Fibroblast of villous mesenchyme (primary cell): ENCODE measurements at places on chromosomes 4 and X. TPM values are rescaled to one million over a fixed set of nuclear protein-coding genes. Genes with fewer than 3 reads are reported as not detected.
A peak's percentile ranks its signal among the peaks of the same experiment; 100 is the strongest.

DNA sequence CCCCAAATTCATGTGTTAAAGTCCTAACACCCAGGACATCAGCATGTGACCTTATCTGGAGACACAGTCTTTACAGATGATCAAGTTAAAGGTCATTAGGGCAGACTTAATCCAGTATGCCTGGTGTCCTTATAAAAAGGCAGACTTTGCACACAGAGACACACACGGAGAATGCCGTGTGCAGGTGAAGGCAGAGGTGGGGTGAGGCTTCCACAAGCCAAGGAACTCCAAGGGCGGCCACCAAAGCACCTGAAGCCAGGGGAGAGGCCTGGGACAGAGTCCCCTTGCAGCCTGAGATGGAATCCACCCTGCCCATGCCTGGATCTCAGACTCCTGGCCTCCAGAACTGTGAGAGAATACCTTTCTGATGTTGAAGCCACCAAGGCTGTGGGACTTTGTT lies 26.1 kb upstream of the SORCS2 start:
- DNase-seq: no peak

DNA sequence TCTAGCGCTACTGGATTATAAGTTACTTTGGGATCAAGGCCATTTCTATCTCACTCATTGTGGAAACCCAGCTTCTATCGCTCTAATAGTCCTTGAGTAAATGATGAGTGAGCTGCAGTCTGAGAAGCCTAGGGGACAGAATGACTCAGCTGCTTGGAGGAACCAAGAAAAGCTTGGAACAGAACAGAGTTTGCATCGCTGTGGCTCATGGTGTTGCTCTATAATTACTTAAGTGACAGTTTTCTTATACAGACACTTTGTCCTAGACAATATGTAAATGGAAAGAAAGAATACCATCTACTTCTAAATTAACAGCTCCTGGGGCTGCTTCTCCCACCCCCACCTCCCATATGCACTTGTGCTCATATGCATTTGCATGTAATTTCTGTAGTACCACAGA lies 156.9 kb downstream of the SLIT2 start:
- no peak for DNase-seq

- no peak for DNase-seq
Observed at GRCh38 chr4:8195841-8196458, 3.1 kb upstream of the SH3TC1 start.

DNA sequence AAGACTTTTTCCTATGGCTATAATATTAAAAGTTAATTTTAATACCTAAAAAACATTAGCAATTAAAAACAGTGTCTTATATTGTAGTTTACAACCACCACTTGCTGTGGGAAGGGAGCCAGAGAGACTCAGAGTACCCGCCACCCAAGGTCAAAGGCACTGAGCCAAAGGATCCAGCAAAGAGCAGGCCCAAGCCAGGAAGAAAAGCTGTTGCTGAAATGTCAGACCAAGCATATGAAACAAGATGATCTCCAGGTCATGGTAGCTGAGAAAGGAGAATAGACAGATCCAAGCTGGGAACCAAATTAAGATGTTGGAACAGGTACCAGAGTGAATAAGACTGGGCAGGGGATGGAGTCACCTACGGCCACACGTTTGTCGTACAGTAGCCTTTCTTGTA lies 18.8 kb upstream of the ATOH1 start:
- no peak for DNase-seq

DNA sequence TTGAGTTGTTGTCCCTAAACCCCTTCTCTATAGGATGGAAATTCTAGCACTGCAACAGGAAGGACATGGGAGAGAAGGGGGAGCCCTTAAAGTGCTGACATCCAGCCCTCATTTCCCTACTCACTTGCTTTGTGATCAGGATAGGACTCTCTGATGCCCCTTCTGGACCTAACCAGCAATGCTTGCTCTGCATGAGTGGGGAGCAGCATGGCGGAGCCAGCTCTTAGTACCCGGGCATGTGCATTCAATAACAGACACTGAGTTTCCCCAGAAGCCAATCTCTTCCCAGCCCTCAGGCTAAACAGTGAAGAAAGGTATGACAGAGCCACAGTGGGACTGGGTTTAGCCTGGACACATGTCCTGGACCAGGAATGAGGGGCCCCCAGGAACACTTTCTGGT lies 14.0 kb downstream of the SOD3 start:
- no peak for DNase-seq

GRCh38 chr4:14399848-14400247 lies 602.4 kb upstream of the CPEB2 start:
- DNase-seq: no peak

- peak; percentile 89 for DNase-seq
Observed at GRCh38 chr4:76658231-76659102, 223.4 kb downstream of the SHROOM3 start.

DNA sequence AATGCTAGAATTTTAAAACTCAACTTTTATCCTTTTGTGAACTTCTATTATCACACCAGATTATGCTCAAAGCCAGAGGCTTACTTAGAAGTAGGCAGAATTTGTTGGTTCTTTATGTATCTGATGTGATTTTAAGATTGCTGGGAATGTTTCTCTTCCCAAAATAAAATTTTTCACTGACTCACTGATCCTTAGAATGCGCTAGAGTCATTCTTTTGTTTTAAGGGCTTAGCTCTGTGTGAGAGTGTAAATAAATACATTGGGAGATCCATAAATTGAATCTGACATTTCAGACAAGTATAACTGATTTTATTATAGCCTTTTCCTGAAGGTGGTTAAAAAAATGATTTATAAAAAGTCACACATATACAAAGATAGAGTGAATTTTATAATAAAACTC lies 101.3 kb downstream of the LARP1B start:
- DNase-seq: peak; percentile 14

- no peak for DNase-seq
Observed at GRCh38 chr4:96263291-96263690, 423.4 kb downstream of the PDHA2 start.

DNA sequence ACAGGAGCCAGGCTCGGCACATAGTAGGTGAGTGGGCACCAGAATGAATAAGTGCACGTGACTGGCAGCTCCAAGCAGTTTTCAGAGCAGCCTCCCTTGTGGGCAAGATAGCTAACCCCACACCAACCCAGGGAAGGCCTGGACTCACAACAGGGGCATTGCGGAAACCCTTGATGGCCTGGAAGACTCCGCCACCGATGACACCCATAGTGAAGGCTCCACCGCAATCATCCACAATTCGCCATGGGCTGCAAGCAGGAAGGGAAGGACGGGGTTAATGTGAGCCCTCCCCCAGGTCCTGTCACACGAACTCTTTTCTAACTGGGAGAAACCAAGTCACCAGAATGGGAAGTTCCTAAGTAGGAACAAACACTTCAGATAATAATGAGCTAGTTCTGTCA lies 957 bp downstream of the TIMM17B start:
- no peak for DNase-seq

- no peak for DNase-seq
Observed at GRCh38 chr4:8201321-8201781, 2.3 kb downstream of the SH3TC1 start.

- DNase-seq: no peak
Observed at GRCh38 chr4:112752061-112752460, 115.1 kb downstream of the LARP7 start.

- DNase-seq: no peak
Observed at GRCh38 chrX:83416273-83416672, 91.8 kb upstream of the POU3F4 start.

DNA sequence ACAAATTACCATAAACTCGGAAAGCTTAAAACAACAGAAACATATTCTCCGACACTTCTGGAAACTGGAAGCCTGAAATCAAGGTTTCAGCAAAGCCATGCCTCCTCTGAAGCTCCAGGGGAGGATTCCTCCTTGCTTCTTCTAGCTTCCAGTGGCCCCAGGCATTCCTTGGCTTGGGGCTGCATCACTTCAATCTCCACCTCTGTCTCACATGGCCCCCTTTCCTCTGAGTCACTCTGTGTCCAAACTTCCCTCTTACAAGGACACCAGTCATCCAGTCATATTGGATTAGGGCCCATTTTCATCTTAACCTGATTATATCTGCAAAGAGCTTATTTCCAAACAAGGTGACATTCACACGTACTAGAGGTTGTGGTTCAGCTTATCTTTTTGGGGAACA lies 17.3 kb downstream of the PARM1 start:
- DNase-seq: no peak

Gene FBXL5
- total RNA-seq: 88.9 and 157 TPM in 2 replicates

Gene BEND4
- not detected in 2 replicates for total RNA-seq

Gene GABRG1
- not detected in 2 replicates for total RNA-seq

Gene NALF2
- not detected in 2 replicates for total RNA-seq

Gene BEND2
- not detected in 2 replicates for total RNA-seq

Gene UGT2A3
- total RNA-seq: not detected in 2 replicates
